ENCODE measurements at places on chromosomes 7 and 10.

- DNase-seq: peak; percentile 97
These were observed 167.7 kb upstream of the TNRC18 start for GRCh38 chr7:5591278-5591874.

DNA sequence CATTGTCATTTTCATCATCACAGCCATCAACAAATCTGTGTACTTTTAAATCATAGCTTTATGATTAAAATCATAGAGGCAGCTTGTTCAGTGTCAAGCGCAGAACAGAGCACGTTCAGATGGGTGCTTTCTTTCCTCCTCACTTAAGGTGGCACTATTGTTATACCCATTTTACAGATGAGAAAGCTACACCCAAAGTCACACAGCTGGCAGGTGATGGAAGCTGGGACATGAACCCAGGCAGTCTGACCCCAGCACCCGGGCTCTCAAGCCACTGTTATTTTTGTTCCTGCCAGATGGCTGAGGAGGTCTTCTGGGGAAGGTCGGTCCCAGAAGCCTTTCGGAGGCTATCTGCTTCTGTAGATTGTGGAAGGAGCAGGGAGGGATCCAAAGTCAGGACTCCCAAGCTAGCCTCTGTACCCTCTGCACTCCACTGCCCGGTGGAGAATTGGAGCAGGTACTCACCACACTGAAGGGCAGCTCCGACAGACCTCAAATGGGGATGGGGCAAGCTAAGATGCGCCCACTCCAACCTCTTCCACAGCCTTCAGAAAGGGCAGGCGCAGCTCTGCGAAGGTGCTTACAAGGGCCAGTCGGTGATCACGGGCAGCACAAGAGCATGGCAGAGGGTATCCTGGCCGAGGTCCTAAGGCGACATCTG lies 610 bp downstream of the AVPI1 start:
- DNase-seq: no peak

- DNase-seq: no peak
These were observed 71.0 kb downstream of the DLG5 start for GRCh38 chr10:77855404-77856155.

DNA sequence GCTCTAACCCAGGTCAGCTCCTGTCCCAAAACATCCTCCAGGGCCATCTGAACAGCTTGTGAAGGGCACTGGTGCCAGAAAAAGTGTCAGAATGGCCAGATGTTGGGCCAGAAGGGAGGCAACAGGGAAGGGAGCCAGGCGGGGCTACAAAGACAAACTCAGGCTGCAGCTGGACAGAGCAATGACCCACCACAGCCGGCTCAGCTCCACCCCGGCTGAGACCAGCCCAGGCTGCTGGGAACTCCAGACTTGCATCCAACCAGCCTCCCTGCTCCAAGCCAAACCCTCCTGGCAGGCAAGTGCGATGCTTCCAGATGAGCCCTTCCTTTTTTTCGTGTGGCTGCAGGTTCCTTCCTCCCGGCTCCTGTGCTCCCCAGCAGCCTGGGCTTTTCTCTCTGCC lies 466.9 kb downstream of the PTPRN2 start:
- DNase-seq: peak; percentile 66

- DNase-seq: peak; percentile 84
These were observed 18.6 kb downstream of the OCM2 start for GRCh38 chr7:97971120-97971989.

- peak; percentile 51 for DNase-seq
These were observed 20.1 kb downstream of the CHUK start for GRCh38 chr10:100209303-100209702.

GRCh38 chr10:86385806-86386205 lies 19.2 kb upstream of the GRID1 start:
- DNase-seq: no peak
